ENCODE measurements at places on chromosomes 16 and 17.

DNA sequence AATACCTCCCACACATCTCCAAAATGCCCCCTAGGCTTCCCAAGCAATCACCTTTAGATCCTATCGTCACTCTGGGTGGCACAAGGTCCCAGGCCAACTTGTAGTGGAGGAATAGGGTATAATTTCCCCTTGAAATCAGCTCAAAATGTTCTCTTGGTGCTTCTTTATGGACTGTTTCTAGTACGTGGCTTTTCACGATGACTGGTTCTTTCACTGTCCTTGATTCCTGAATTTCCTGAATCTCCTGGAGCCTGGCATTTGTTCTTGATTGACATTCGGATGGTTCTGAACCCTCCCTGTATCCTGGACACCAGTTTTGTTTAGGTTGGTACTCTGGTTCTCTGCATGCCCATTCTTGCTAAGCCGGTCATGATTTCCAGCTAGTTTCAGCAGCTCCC is 6.9 kb upstream of the VPS53 start:
- no peak for DNase-seq

- no peak for DNase-seq
Observed at GRCh38 chr17:9175700-9176467, 154.6 kb downstream of the NTN1 start.

GRCh38 chr17:76032073-76032779 is 5.1 kb upstream of the EVPL start:
- DNase-seq, result no peak

GRCh38 chr17:80649200-80649644 is 104.6 kb downstream of the RPTOR start:
- no peak for DNase-seq

GRCh38 chr17:48554412-48555257 is 9.7 kb upstream of the HOXB2 start:
- no peak for DNase-seq

GRCh38 chr16:79287424-79287917 is 313.1 kb downstream of the MAF start:
- no peak for DNase-seq

DNA sequence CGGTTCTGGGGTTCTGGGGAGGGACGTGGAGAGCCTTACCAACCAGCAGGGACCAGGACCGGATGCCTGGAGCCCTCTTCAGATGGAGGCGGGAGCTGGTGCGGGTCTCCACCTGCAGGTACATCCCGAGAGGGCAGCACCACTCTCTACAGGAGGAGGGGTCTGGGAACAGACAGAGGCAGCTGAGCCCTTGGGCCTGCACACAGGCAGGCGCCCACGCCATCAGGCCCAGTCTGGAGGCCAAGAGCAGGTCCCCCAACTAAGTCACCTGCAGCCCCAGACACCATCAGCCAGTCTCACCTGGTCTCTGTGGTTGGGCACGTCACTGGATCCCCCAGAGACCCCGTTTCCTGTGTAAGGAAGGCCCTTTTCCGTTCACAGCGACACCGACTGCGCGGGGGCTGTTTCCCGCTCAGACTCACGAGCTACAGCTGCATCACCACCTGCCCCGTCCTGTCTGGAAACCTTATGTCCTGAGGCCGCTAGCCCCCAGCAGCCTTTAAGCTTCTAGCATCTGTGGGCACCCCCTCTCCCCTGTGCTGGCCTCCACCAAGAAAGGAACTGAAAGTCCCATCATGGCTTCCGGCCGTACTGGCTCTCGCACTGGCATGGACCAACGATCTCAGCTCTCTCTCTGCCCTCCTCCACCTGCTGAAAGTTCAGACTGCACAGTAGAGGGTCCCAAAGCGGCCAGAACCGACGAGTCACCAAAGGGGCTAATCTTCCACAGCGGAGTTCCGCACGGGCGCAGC is 1.2 kb downstream of the CYBC1 start:
- DNase-seq, result no peak
